Astrocyte of the spinal cord (primary cell): ENCODE measurements at places on chromosomes 11 and 22.

GRCh38 chr22:42661985-42662831 is 13.0 kb upstream of the CYB5R3 start:
- DNase-seq = peak; percentile 68

DNA sequence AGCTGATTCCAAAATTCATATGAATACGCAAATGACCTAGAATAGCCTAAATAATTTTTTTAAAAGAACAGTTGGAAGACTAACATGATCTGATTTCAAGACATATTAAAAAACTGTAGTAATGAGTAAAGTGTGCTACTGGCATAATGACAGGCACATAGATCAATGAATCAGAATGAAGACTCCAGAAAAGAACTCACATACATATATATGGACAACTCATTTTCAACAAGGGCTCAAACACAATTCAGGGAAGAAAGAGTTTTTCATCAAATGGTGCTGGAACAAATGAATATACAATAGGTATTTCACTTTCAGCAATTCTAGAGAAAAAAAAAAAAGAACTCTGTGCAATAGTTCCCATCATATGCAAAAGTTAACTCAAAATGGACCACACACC is 33.7 kb downstream of the BTBD10 start:
- no peak for DNase-seq

DNA sequence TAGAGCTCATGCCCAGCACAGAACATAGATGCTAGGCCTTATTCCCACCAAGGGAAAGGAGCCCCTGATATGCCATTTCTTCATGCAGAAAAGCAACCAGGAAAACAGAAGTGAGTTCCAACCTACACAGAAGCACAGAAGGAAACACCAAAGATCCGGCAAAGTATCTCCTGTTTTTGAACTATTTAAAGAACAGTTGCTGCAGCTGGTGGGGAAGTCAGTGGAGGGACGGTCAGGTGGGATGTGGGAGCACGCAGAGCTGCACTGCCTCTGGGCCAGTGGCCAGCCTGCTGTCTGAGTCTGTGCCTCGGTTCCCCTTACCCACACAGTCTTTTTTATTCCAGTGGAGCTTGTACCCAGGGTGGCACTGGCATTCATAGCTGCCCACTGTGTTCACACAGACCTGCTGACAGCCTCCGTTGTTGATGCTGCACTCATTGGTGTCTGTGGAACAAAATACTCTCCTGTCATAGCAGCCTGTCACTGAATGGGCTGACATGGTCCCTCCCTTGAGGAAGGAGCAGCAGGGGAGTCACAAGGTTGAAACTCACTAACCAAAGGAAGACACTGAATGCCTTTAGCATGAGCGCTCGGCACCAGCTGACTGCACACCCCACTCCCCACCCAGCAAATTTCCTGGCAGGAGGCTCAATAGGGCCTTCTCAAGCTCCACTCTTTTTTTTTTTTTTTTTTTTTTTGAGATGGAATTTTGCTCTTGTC is 37.9 kb downstream of the SCUBE2 start:
- DNase-seq = no peak

DNA sequence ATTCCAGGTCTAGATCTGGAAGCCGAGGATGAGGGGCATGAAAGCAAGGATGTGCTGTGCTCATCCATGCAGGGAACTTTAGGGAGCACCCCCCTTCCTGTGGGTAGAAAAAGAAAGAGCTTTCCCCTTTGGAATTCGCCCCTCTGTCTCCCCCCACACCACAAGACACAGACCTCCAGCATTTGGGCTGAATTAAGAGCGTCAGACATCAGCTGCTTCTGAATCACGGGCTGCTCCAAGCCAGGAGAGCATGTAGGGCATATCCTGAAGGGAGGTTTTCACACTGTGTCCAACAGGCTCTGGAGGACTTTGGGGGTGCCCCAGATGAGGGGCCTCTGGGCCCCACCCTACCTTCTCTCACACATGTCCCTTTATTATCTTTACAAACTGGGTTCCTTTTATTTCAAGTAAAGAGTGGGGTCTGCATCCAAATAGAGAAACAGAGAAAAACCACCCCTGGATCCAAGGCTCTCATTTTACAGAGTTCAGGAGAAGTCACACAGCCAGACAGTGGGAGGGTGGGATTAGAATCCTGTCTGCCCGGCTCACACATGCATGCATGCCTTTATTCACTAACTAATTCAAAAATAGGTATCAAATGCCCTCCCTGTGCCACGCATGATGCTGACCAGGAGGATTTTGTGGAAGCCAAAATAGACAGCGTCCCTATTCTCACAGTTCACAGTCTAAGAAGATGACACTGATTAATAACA is 52.8 kb downstream of the LRRC32 start:
- peak; percentile 43 for DNase-seq

GRCh38 chr11:79160791-79161403 is 279.9 kb downstream of the TENM4 start:
- peak; percentile 23 for DNase-seq

DNA sequence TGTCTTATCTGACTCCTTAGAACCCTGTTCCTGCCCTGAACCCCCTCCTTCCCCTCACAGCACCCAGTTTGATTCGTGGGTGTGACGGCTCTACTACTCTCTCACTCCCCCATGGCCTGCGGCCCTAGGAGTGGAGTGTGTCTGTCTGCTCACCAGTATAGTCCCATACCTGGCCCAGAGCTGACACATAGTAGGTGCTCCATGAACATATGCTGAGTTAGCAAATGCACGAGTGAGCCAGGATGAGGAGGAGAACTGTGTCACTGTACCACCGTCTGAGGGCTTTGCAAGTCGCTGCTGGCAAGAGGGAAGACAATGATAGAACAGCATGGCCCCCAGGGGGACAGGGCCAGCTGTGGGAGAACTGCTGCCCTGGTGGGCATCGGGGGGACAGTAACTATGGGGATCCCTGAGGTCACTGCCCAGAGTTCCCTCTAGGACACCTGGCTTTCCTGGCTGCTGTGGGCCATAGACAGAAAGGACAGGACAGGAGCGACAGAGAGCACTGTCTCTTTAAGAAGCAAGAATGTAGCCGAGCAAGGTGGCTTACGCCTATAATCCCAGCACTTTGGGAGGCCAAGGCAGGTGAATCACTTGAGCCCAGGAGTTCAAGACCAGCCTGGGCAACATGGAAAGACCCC is 19.2 kb upstream of the KIAA0930 start:
- no peak for DNase-seq

DNA sequence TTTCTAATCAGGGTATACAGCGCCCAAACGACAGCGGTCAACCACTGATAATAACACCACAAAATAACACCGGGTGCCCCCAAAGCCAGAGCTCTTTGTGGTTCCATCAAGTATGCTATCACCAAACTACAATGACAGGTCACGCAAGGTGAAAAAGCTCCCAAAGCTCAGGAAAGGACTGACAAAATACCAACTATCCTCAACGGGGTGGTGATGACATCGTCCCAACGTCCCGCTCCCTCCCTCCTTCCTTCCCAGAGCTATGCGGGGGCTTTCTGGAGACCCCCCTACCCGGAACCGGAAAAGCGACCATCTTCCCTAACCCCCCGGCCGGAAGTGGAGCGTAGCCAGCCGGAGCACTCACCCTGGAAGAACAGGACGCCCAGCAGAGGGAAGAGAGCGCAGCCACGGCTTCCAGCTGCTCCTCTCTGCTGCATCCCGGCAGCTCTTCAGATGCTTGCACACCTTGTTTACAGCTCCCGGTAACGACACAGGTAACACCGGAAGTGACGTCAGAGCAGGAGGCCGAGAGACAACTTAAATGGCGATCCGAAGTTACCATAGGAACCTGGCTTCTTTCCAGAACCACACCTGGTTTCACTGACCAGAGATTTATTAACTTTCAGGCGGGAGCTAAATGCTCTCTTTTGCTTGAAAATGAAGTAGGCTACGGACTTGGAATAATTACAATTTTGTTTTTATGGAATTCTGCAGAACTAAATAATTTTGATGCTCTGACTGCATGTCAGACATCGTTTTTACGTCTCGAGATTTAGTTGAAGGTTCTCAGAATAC is at the start of gene MPZL3:
Gene MPZL3 (minus strand): TSS at position 508 of the 795 bp plus-strand sequence. CDS start 71 bp downstream, at position 437.
- DNase-seq = peak; percentile 77

DNA sequence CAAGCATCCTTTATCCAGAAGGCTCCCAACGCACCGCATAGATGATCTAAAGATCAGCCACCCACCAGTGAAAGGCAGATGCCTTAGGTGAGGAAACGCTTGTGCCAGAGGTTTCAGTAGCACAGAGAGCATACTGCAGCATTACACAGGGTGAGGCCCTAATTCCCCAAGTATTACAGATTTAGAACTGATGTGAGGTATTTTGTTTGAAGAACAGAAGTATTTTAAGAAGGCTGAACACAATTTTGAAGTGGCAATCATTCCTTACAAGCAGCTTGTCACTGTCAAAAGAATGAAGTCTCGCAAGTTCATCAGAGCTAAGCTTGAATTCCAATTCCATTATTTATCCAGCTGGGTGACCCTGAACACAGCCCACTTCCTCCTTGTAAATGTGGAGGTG is 70.0 kb upstream of the FAT3 start:
- no peak for DNase-seq

DNA sequence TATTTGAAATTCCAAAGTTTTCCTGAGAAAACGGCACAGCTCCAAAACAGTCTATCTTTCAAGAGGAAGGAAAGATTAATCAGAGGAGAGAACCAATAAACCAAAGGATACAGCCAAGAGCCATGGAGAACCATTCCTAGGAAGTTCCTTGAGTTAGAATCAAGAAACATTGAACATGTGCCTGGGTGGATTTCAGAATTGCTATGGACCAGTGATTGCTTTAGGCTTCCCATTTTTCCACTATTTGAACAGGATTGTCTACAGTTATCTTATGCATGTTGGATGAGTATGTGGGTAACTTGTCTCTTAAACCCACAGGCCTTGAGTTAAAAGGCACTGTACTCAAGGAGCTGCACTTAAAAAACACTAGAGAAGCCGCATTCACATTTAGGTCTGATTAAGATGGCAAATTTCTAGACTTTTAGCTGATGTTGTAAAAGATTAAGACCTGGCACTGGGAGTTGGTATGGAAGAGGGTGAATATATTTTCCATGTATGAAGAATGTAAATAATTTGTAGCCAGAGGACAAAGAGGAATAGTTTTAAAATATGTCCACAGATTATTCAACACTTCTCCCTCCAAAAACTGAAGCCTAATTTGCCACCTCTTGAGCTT is 11.2 kb upstream of the DEUP1 start:
- DNase-seq = no peak

DNA sequence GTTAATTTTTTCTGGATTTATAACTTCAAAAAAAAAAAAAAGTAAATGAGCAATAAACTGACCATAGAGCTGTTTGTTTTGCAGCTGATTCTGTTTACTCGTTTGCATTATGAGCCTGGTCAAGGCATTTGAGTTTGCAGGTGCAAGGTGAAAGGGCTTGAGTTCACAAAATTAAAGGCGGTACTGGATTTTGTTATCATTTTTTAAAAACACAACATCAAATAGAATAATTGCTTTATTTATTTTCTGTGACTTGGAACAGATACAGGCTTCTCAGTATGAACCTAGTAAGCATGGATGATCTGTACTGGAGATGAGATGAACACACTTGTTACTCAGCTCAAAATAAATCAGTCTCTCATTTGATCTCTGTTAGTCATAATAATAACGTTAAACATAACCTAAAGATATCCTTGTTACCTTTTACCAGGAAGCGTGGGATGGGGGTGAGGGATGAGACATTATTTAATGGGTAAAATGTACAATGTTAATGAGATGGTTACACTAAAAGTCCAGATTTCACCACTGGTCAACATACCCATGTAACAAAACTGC is 137.8 kb downstream of the LUZP2 start:
- no peak for DNase-seq

- DNase-seq = no peak
Measured at GRCh38 chr11:64252003-64252872, 908 bp downstream of the PLCB3 start.

DNA sequence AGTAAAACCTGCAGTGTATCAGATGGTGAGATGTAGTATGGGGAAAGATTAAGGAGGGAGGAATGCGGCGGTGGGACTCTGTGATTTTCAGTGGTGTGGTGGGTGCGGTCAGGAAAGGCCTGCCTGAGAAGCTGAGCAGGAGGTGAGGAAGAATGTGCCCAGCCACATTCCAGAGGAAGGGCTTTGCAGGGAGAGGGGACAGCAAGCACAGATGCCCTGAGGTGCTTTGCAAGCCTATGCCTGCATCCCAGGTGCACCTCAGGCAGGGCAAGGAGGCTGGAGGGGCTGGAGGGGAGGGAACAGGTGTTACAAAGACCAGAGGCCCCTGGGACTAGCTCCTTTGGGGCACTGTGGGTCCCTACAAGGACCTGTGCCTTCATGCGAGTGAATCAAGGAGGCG is 42.1 kb downstream of the MYO7A start:
- no peak for DNase-seq

- no peak for DNase-seq
Measured at GRCh38 chr22:47287516-47287915, 525.1 kb downstream of the TBC1D22A start.

- DNase-seq = no peak
Measured at GRCh38 chr22:50078761-50079160, 6.5 kb downstream of the MLC1 start.

GRCh38 chr22:27834364-27835185 is 33.0 kb upstream of the MN1 start:
- DNase-seq = no peak

- DNase-seq = no peak
Measured at GRCh38 chr11:59261150-59261549, 48.4 kb upstream of the MPEG1 start.

- DNase-seq = peak; percentile 31
Measured at GRCh38 chr11:116696381-116696941, 76.3 kb downstream of the BUD13 start.

DNA sequence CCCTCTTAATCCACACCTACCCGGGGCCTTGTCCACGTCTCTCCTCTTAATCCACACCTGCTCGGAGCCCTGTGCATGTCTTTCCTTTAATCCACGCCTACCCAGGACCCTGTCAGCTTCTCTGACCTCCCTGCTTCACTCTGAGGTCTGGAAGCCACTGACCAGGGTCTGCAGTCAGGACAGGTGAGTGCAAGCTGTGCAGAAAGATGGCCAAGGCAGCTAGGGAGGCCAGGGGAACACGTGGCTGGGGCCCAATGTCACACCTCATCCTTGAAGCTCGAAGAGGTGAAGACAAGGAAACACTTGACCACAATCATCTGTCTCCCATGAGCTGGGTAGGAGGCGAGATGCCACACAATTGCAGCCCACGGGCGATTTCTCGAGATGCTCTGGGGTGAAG is 1516.9 kb downstream of the BRD1 start:
- DNase-seq = no peak

DNA sequence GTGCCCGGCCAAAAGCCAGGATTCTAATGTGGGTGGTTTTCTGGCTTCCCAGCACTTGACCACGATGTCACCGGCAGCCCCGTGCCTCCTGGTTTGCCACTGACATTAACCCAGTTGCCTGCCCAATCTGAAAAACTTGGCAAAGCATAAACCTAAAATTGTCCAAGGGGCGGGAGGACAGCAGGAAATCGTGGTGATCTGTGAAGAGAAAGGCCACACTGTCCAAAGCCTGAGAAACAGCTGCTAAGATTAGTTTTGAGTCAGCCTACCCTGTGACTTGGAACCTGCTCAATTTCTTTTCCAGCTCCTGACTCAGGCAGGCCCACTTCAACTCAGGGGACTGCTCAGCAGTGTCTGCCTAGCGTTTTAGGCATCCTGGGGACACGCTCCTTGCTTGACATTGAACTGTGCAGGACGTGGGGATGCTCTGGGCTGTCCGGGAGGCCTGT is 8.2 kb upstream of the F2 start:
- DNase-seq = peak; percentile 95

GRCh38 chr11:134587345-134587744 is 175.3 kb upstream of the B3GAT1 start:
- no peak for DNase-seq

GRCh38 chr11:103903621-103904323 is 132.7 kb upstream of the DDI1 start:
- DNase-seq = no peak
